ENCODE measurements at places on chromosomes 3 and 15. TPM values are rescaled to one million over a fixed set of nuclear protein-coding genes. Genes with fewer than 3 reads are reported as not detected.
A peak's percentile ranks its signal among the peaks of the same experiment; 100 is the strongest.

The A4GNT gene
- total RNA-seq: not detected

DNA sequence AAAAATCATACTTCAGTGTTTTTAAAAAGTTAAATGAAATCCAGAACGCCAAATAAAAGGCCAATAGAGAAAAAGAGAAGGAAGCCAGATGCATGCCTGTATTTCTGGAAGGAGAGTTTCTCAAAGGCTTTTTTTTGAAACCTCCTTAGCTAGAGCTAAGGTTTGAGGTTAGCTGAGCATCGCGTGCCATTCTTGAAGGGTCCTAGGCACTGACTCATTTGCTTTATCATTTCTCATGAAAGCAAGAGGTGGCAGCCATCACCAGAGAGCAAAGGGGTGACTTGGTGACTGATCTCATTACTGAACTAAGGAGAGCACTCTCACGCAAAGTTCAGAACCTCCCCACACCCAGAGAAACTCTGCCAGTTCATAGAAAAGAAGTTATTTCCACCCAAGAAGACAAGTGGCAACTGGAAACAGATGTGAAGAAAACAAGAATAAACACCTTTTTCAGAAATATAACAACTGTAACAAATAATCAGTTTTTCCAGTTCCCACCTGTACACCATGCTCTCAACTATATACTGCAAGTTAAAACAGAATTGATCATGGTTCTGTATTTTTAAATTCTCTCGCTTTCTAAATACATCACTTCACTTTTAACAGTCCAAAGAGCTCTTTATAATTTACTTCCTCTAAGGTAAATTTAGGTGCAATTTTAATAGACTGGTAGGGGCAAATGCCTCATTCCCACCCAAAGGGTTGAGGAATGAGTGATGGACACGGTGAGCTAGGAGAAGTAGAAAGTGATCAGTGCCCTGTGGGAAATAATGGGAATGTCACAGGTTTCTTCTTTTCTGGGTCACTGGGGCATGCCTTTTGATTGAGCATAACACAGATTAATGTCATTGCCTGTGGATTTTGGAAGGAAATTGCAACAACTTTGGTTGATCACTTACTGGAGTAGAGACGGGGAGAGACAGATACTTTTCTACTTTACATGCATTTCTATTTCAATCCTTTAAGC lies 24.7 kb downstream of the GPR15 start:
- H3K27me3 ChIP-seq: no peaks in the 10 kb centered on the region
- H3K4me3 ChIP-seq: no peak overlapping the region
- no peak overlapping the region for H3K27ac ChIP-seq
- no peaks in the 10 kb centered on the region for H3K4me1 ChIP-seq
- DNase-seq: no peak

GRCh38 chr3:128167973-128168674 lies 14.8 kb downstream of the EEFSEC start:
- DNase-seq: no peak
- peak overlapping the region; percentile 43 for H3K27ac ChIP-seq
- H3K36me3 ChIP-seq: no peaks in the 10 kb centered on the region
- no peak overlapping the region for H3K4me3 ChIP-seq

The SAXO2 gene
- 1.9 TPM for total RNA-seq

The HRH1 gene
- total RNA-seq: 1.5 TPM

The ANKUB1 gene
- total RNA-seq: not detected

DNA sequence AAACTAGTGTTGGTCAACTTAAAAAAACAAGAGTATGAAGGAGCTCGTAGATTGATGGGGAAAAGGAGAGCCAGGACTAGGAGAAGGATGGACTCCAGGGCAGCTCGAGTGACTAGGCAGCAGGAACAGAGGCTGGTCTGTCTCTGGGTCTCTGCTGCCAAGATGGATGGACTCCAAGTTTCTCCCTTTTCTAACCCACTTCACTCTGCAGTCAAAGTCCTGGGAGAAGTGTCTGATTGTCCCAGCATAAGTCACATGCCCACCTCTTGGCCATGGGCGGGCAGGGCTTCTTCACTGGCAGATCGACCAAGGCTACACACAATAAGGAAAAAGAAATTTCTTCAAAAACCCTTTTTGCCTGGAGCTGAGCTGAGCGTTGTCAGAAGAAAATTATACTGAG lies 9.2 kb upstream of the EPB42 start:
- peak overlapping the region; percentile 38 for H3K27ac ChIP-seq
- DNase-seq: no peak
- H3K36me3 ChIP-seq: no peaks in the 10 kb centered on the region
- no peaks in the 10 kb centered on the region for H3K27me3 ChIP-seq

- H3K4me3 ChIP-seq: peak overlapping the region; percentile 81
- H3K4me1 ChIP-seq: peaks cover 61% of the 10 kb centered on the region
- DNase-seq: no peak
- no peaks in the 10 kb centered on the region for H3K36me3 ChIP-seq
Observed at GRCh38 chr3:51966486-51966885, 768 bp downstream of the PCBP4 start.

The LRRC15 gene
- not detected for total RNA-seq
